Stimulated activated CD8-positive, alpha-beta memory T cell treated with anti-CD3 and anti-CD28 coated beads, Interleukin-15, amount 100 ng/mL, for 4 hours (primary cell): ENCODE measurements at places on chromosomes 7 and 10.

DNA sequence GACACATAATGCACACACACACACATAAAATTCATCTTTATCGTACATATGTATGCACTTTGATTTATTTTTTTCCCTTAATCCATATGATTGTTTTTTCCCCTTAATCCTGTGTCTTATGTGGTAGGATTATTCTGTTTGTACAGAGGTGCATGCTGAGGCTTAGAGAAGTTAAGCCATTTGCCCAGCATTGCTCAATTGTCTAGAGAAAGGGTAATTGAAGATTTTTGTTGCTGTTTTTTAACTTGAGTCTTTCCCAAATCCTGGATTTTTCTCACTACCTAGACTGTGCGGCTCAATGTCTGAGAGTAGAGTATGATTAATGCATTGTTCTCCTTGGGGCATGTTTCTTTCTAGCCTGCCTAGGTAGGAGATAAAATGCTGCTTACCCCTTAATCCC lies 35.0 kb downstream of the WBP1L start:
- no peak for DNase-seq

- DNase-seq, result no peak
Measured at GRCh38 chr10:26259341-26259740, 42.8 kb downstream of the GAD2 start.

- DNase-seq, result no peak
Measured at GRCh38 chr7:83550100-83550499, 98.8 kb downstream of the SEMA3E start.

DNA sequence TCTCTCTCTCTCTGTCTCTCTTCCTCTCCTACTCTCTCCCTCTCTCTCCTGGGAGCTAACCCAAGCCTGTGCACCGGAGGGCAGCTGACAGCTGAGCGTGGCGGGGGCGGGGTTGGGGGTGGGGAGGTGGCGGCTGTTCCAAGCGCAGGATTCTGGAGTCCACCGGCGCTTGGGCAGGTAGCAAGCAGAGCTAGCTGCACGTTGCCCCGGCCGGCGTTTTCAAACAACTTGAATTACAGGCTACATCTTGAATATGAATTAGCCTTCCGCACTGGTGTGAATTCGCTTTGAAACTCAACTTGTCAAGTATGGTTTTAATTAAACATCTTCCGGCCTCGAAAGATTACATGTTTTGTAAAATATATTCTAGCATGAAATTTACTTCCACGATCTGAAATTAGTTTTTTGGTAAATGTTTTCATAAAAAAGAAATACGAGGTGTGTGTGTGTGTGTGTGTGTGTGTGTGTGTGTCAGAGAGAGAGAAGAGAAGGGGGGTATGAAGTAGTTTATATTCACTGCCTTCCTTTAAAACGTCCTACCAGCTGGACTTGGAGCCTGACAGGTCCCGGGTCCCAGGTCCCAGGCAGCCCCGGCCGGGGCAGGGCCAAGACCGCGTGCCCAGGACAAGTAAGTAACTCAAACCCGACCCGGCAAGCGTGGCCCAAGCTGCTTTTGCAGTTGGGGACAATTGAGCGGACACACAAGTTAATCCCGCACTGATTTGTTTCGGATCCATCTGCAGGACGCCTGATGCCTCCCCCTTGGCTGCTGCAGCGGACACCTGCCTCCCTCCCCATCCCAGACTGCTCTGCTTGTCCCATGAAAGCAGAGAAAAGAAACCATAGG lies 9.0 kb upstream of the DLX6 start:
- no peak for DNase-seq

DNA sequence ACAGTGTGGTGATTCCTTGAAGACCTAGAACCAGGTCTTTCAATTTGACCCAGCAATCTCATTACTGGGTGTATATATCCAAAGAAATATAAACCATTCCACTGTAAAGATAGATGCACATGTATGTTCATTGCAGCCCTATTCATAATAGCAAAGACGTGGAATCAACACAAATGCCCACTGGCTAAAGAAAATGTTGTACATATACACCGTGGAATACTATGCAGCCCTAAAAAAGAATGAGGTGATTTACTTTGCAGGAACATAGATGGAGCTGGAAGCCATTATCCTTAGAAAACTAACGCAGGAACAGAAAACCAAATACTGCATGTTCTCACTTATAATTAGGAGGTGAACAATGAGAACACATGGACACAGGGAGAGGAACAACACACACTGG lies 278.0 kb upstream of the KCND2 start:
- no peak for DNase-seq

GRCh38 chr7:150378115-150378852 lies 846 bp upstream of the ZNF775 start:
- no peak for DNase-seq

GRCh38 chr7:150897502-150898474 lies 45.5 kb downstream of the AOC1 start:
- DNase-seq, result no peak

GRCh38 chr10:89281606-89282395 lies 20.0 kb upstream of the IFIT2 start:
- DNase-seq, result no peak

- DNase-seq, result no peak
Measured at GRCh38 chr7:15845868-15846267, 159.4 kb upstream of the MEOX2 start.

DNA sequence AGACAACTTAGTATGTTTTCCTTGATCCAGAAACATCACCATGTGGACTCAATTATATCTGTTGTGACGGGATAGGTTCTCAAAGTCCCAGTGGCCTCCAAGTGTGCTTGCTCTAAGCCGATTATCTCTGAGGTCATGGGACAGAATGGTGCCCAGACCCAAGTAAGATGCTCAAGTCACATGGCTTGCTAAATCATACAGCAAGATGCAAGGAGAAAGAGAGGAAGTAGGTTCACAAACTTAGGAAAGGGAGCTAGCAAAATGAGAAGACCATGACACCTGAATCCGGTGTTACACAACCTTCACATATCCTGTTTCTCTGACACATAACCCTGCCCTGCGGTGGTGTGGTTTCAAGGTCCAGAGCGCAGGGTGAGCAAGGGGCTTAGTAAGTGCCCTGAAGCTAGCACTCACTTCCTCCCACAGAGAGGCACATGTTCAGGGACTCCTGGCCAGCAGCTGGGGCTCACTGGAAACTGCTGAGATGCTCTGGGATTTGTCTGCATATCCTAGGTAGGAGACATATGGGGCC lies 590.9 kb upstream of the ANKRD30A start:
- DNase-seq, result no peak

DNA sequence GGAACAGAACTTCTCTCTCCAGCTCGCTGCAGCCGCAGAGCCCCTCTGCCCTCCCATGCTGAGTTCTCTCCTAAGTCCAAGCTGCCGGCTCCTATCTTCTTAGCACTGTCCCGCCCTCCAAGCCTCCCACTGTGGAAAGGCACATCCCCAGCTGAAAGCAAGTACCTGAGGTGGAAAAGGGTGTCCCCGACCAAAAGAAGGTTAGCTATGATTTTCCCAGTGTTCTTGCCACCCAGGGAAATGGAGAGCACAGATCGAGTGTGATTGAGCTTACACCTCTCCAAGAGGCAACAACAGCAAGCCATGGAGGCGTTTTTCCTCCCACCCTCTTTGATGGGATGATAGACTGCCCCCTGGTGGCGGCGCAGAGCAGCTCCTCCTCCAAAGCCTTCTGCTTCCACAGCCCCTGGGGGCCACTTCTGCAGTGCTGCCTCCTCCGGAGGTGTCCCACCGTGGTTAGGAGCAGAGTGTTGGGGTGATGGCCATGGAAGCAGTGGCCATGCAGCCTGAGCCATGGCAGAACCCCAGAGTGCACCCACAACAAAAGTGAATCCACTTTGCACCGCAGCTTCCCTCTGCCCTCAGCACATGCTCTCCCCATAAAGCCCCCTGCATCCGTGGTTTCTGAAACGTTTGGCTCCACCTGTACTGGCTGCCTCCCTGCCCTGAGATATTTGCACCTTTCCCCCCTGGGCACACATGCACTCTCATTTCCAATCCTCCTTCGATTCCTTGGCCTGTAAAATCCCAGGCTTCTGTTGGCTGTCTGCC lies 143.1 kb upstream of the STK17A start:
- DNase-seq, result peak; percentile 2

- DNase-seq, result no peak
Measured at GRCh38 chr10:6659451-6659850, 79.4 kb upstream of the PRKCQ start.

DNA sequence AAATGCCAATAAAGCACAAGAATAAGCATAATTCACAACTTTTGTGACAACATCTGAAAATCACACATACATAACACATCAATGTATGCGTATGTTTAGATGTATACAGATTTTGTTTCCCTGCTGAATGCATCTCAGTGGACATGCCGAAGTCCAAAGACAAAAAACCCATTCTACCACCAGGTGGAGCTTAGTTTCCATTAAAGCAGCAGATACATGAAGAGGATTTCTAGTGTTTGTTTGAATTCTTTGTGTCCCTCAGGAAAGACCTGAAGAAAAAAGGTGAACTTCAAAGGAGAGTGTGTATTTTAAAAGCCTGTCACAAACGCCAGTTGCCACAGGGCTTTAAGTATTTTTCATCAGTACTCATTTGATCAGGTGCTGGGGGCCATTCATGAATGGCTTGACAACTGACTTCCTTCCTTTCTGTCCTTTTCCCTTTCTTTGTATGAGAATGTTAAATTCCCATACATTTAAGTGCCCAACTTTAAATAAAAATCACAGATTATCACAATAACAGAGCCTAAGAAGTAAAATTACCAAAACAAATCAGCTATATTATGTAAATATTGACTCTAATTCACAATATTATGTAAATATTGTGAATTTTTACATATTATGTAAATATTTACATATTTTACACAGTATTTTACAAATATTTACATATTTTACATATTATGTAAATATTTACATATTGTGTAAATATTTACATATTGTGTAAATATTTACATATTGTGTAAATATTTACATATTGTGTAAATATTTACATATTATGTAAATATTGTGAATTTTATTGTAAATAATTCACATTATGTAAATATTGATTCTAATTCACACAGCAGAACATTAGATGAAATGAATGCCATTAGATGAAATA lies 343.0 kb downstream of the CRPPA start:
- DNase-seq, result no peak

GRCh38 chr7:2299870-2300512 lies 14.2 kb downstream of the SNX8 start:
- DNase-seq, result no peak
